ENCODE measurements at places on chromosomes 1 and 21.

GRCh38 chr1:99507906-99508732, 137.8 kb upstream of the PALMD start:
- no peak for DNase-seq

DNA sequence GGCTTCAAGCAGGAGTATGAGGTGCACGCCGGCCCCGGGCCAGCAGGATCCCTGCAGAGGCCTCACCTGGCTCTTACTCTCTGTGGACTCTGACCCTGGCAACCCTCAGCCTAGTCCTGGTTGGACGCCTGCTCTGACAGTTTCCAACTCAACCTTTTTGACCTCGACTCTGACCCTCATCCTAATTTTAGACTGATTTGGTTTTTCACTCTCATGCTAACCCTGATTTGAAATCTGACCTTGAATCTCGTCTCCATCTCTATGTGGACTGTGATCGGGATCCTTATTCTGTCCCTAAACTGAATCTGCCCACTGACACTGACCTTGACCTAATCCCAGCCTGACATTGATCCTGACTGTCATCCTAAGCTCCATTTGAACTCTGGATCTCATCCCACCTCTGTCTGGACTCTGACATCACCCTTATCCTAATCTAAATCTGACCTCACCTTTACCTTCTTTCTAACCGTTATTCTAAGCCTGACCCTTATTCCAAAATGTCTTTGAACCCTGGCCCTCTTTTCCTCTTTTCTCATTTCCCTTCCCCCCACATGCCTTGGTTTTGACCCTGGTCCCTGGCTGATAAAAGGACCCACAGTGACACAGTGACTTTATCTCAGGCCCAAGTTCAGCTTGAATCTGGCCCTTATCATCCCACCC, 67.8 kb downstream of the PTPRU start:
- no peak for DNase-seq

DNA sequence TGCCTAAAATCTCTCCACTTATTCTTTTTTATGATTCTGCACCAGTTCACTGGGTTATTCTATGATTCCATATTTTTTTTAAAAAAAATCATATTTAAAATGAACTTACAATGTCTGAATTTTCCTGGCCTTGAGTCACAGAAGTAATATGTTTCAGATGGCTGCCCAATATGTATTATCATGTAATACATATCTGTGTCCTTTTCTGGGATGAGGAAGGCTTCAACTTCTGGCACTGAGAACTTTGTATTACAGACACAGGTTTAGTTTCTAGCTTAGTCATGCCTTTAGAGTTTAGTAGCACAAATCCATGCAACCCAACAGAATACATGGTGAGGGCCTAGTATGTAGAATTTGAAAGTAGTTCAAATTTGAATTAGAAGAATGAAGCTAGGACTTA, 7.8 kb upstream of the HSD17B7 start:
- DNase-seq = no peak

DNA sequence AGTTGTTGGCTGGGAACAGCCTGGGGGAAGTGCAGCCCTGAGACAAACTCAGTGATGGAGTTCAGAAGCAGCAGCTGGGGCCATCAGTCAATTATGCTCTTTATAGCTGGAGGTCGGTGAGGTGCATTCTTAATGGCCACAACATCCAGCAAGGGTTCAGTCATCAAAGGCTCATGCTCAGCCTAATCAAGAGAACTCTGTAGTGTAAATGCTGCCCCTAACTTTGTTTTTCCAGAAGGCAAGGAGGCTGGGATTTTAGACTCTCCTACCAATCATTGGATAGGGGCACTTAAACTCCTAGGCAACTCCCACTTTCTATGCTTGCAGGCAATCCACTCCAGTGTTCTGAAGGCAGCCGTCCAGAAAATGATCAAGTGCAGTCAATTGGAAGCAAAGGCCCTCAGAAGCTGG, 15.0 kb upstream of the RGS4 start:
- DNase-seq = no peak

GRCh38 chr1:110243146-110243545, 33.0 kb downstream of the KCNC4 start:
- no peak for DNase-seq

GRCh38 chr1:34166625-34167361, 1.8 kb upstream of the CSMD2 start:
- no peak for DNase-seq

DNA sequence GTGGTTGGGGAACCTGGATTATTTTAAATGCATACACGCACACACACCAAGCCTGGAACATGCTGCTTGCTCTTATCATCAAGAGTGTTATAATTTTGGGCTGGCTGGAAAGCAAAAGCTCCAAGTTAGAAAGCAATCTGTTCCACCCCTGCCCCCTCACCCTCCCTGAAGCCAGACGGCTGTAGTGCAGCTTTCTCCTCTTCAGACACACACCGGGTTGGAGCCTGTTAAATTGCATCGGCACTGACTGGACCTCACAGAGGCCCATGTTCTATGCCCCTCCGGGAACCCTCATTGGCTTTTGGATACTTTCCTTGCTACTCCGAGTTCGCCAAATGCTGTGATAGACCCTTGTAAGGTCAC, 90.6 kb upstream of the KCNJ15 start:
- DNase-seq = no peak

GRCh38 chr1:52913014-52913413, 8.5 kb downstream of the ECHDC2 start:
- DNase-seq = no peak

- DNase-seq = no peak
Measured at GRCh38 chr1:161162806-161163205, 3.4 kb upstream of the PPOX start.

- no peak for DNase-seq
Measured at GRCh38 chr21:17050156-17050555, 462.7 kb upstream of the CXADR start.

- no peak for DNase-seq
Measured at GRCh38 chr1:7931446-7931812, 9.2 kb downstream of the TNFRSF9 start.

GRCh38 chr1:1217621-1218523, 3.9 kb upstream of the TNFRSF4 start:
- no peak for DNase-seq

GRCh38 chr1:100299521-100300222, 33.7 kb downstream of the RTCA start:
- no peak for DNase-seq

GRCh38 chr1:95876276-95876675, 642.3 kb downstream of the RWDD3 start:
- no peak for DNase-seq

DNA sequence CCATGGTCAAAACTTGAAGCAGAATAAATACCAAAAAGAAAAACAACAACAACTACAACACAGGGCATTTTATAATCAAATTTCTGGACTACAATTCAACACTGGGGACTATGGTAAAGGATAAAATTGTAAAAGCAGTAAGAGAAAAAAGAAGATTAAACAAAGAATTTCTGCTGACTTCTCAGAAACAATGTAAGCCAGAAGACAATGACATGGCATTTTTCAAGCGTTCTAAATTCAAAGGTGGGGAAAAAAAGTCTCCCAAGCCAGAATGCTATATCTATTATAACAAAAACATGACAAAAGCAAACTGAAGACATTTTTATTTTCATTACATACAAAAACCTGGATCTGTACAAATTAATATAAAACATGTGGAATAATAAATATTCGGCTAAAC, 433.1 kb downstream of the NPHP4 start:
- DNase-seq = no peak

DNA sequence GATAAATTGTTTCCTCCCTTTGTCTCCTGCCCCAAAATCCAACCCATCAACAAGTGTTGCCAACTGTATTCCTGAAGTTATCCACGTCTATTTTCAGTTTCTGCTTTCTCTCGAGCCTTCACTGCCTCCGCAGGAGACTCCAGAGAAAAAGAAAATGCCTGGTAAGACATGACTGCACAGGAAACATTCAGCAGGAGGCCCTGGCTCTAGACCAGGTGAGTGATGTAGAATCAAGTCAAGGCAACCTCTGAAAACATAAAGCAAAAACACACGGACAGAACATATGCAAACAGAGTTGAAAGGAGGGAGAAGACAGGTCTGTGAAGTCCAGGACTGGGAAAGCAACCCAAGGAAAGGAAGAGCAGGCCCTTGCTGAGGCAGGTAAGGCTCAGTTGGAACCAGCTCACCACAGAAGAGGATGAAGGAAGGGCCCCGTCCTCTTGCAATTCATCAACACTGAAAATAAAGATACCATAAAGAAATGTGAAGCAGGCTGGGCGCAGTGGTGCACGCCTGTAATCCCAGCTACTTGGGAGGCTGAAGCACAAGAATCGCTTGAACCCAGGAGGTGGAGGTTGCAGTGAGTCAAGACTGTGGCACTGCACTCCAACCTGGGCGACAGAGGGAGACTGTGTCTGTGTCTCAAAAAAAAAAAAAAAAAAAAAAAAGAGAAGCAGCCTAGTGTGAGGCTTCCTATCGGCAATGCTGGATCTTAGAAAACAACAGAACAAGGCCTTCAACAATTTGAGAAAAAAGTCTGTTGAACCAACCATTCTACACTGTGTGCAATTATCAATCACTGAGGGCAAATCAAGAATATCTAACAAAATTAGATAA, 8.8 kb downstream of the NOL9 start:
- DNase-seq = no peak

GRCh38 chr1:42777852-42778251, 6.9 kb upstream of the TMEM269 start:
- DNase-seq = no peak

GRCh38 chr21:32143241-32143939, 135.5 kb downstream of the MIS18A start:
- no peak for DNase-seq

All from stimulated activated CD4-positive, alpha-beta T cell treated with anti-CD3 and anti-CD28 coated beads, Interleukin-1b, Interleukin-23, amount 100 ng/mL, for 1 hour (primary cell).